ENCODE measurements at places on chromosomes 3 and 15.

GRCh38 chr3:71791634-71792033 is 6.7 kb upstream of the PROK2 start:
- DNase-seq = no peak

GRCh38 chr3:64240396-64240795 is 15.1 kb upstream of the PRICKLE2 start:
- no peak for DNase-seq

- no peak for DNase-seq
Observed at GRCh38 chr3:126414961-126415660, 20.4 kb downstream of the CFAP100 start.

GRCh38 chr3:187669675-187670504 is at the start of gene SST:
SST (minus strand) TSS chr3:187670394; CDS start chr3:187670291, 103 bp downstream.
- DNase-seq = no peak

- no peak for DNase-seq
Observed at GRCh38 chr3:177772908-177773557, 575.8 kb upstream of the TBL1XR1 start.

DNA sequence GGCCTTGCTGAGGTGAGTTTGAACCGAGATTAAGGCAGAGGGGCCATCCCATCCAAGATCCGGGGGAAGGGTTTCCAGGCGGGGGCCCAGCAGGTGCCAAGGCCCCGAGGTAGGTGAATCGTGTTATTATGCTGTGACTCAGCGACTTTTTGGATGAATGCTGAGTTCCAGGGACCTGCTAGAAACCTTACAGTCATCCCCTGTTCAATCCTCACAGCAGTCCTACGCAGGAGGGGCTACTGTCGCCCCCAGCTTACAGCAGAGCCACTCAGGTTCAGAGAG is 40.9 kb downstream of the DNAJB8 start:
- DNase-seq = no peak

DNA sequence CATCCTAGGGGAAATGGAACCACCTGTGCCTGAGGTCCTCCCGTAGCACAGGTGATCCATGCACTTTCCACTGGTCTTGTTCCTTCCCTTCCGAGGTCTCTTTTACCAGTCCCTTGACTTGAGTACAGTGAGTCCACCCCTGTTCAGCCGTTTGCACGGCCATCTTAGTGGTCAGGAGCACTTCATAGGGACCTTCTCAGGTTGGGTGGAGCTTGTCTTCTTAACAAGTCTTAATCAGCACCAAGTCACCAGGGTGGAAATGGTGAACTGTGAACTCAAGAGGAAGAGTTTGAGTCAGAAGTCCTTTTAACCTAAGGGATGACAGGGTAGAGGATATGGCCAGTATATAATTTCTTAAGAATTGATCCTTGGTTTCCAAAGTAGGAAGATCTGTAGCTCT is 21.4 kb downstream of the ARL8B start:
- no peak for DNase-seq

DNA sequence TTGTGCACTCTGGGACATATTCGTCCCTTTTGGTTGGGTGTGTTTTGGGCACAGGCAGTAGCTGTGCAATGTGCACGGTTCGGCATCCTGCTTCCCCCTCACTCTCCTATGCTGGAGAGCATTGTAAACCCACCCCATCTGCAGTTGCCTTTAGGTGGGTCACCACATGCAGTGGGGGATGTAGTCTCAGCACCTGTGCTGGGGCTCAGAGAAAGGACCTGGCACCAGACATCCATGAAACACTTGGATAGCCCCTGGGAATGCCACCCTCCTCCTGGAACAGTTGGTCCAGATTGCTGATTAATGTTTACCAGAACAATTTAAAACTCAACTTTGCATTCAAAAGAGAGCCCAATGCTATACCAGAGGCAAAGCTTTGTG is 123.9 kb upstream of the MEF2A start:
- DNase-seq = no peak

DNA sequence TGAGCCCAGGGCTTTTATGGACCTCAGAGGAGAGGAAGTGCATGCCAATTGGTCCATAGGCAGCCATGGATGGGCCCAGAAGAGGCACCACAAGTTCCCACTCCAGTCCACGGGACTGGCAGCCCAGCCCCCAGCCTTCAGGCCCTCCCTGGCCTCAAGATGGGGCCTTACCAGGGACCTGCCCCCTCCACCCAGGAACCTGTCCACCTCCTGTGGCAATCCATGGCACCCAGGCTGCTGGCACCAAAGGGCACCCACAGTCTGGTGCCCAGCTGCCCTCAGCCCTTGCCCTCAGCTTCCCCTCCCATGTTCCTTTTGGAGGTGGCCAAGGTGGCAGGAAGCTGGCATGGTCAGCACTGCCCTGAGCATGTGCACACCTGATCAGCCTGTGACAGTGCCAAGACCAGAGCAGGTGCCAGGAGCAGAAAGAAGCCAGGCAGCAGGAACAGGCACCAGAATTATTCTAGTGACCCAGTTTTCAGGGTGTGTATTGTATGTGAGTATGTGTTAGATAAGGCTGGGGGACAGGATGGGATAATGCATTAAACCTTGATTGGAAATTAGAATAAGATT is 415.0 kb downstream of the NTRK3 start:
- DNase-seq = no peak

DNA sequence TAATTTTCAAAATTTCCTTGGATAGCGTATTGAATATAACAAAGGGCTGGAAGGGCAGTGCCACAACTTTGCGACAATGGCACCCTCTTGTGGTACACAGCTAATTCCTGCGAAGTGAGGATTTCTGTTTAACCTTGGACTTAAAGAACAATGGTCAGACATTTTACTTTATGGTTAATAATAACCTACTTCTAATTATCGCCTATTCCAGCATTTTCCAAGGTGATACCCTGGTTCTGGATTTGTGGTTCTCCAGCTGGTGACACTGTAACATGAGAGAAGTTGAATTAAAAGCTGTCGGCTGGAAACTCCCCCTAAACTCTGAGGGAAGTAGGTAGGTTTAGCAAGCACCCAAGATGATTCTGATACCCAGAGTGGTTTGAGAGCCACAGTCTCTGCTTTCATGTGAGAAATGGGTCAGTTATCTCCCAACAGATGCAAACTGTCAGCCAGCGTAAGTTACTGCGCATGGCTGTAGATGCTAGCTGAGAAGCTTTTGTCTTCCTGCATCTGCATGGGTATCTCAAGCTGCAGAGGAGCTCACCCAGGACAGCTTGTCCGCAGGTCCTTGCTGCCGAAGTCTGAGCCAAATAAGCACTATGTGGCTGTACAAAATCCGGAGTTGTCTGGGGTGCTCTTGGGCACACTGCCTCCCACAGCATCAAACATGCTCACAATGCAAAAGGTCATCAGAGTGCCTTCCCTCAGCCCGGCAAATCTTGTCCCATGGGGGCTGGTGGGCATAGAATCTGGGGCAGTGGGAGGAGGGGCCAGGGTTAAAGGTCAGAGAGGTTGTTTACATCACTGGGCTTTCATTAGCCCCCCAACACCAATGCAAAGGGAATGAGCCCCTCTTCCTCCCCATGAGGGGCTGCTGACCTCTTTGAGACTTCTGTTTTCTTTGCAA is 6.6 kb upstream of the CHSY1 start:
- DNase-seq = peak; percentile 49

DNA sequence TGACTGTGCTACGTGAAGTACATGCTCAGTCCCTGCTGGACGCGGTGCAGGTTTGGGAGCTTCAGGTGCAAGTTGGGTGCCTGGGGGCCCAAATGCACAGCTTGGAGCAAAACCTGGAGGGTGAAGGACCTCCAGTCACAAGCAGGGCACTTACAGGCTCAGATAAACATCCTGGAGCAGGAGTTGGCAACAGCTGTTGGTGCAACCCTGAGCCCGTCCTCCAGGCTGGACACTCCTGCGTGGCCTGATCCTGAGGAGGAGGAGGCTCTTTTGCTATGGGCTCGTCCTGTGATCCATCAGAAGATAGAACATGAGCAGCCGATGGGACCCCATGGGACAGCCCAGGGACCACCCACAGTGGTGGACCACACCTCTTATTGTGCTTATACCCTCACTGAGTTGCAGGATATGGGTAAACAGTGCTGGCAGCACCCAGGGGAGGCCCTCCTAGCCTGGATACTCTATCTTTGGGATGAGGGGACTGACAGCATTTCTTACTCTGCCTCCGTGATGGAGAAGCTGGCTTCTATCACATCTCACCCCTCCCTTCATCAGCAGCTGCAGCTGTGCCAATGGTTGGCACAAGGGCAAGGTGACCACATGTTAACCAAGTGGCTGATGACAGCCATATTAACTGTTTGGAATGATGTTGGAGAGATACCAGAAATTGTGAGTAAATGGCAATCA is 301.6 kb downstream of the ZPLD1 start:
- no peak for DNase-seq

- DNase-seq = no peak
Observed at GRCh38 chr3:72092778-72093177, 307.8 kb upstream of the PROK2 start.

- no peak for DNase-seq
Observed at GRCh38 chr3:156978481-156978961, 152.4 kb downstream of the LEKR1 start.

DNA sequence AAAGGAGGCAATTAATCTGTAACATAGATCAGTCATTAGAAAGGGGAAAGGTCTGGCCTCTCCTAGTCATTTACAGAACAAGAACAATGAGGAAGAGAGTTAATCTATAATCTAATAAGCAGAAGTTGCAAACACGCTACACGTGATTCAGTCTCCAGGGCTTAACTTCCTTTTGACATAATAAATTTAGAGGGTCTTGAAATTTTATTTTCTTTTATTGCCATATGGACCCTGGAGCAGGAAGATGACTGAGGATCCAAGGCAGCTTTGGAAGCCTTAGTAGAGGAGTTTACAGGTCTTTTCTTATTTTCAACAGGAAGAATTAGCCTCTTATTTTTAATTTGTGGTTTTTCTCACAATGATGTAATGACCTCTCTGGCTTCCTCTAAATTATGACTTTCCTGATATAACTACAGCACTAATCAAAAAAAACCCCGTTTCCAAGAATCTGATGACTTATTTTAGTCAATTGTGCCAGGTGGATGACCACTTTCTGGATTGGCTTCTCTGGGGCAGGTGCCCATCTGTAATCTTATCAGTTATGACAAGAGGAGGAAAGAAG is 32.2 kb downstream of the ADGRG7 start:
- DNase-seq = no peak
